ENCODE measurements at places on chromosomes 7 and 10.

GRCh38 chr7:30929686-30930085, 18.0 kb downstream of the AQP1 start:
- DNase-seq, result no peak

GRCh38 chr7:71511361-71511807, 379.4 kb downstream of the GALNT17 start:
- DNase-seq, result no peak

DNA sequence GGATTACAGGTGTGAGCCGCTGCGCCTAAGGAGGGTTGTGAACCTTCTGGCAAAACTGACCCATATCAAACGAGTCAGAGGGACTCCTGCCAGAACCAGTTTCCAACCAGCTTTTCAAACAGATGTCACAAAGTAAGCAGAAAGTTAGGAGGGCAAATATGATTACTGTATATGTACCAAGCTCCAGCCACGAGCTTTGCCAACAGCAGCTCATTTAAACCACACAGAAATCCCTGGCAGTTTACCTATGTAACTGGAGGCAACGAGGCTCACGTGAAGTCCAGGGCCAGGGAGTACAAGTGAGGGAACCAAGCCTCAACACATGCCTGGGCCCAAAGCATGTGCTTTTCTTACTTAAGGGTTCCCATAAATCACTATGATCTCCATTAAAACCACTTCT, 12.5 kb upstream of the DAGLB start:
- no peak for DNase-seq

DNA sequence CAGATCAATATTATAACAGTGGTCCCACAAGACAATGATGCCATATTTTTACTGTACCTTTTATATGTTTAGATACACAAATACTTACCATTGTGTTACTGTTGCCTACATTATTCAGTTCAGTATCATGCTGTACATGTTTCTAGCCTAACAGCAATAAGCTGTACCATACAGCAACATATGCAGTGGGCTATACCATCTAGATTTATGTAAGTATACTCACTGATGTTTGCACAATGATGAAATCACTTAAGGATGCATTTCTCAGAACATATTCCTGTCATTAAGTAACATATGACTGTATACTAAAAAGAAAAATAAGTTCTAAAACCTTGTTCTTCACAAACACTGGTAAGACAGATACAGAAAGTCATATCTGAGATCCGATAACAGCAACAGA, 468.6 kb upstream of the SEMA3A start:
- no peak for DNase-seq

- DNase-seq, result no peak
Measured at GRCh38 chr10:86905429-86905828, 52.0 kb downstream of the MMRN2 start.

- no peak for DNase-seq
Measured at GRCh38 chr7:151857412-151857811, 19.5 kb downstream of the PRKAG2 start.

DNA sequence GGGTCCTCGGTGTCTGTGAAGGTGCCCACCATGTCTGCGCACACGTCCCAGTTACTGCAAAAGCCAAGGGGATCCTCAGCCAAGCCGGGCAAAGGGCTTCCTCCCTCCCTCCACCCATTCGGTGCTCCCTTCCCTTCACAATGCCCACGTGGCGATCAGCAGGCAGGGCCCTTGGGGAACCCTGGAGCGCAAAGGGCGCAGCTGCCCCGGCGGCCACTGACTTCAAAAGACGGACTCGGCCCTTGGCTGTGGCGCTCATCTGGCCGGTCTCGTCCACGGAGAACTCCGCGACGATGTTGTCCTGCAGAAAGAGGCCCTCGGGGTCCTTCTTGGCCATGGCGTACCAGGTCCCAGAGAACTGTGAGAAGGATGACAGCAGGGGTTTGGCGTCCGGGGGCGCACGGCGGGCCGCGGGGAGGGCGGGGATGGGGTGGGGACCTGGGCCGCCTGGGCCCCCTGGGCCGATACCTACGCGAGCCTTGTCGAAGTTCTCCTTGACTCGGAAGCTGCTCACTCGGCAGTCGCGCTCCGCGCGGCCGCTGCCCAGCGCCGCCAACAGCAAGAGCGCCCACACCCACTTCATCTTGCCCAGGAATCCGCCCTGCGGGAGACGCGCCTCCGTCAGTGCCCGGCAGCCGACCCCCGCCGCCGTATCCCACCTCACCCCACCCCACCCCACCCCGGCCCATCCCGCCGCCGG, 439 bp downstream of the RBP4 start:
- DNase-seq, result no peak

- DNase-seq, result no peak
Measured at GRCh38 chr7:108094346-108094745, 35.8 kb downstream of the LAMB4 start.

DNA sequence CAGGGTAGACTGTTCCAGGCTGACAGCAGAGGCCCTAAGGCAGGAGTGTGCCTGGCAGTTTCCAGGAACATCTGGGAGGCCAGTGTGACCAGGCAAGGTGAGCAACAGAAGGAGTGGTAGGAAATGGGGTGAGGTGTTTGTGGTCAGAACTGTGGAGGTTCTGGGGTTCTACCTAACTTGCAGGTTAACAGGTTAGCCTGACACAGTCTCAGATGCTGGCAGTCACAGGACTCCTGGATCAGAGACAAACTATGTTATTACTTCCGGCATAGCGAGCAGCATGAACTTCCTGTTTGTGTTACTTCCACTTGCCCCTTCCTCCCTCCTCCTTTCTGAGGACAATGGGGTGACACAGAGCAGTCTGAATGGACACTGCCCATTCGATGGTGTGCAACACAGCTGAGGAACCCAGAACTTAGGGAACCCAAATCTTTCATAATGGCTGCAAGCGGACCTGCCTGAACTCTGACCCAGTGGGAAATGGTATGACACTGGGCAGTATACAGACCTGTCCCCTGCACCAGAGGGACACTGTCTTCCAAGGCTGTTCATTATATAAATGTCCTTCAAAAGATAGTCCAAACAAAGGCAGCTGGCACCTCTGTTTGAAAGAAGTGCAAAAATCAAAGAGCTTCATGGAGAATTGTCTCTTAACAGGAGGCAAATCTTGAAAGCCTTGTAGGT, 3.9 kb upstream of the SAR1A start:
- peak; percentile 69 for DNase-seq

GRCh38 chr7:36208426-36208825, 55.4 kb downstream of the EEPD1 start:
- no peak for DNase-seq

GRCh38 chr10:14489522-14490177, 158.9 kb upstream of the FRMD4A start:
- no peak for DNase-seq

DNA sequence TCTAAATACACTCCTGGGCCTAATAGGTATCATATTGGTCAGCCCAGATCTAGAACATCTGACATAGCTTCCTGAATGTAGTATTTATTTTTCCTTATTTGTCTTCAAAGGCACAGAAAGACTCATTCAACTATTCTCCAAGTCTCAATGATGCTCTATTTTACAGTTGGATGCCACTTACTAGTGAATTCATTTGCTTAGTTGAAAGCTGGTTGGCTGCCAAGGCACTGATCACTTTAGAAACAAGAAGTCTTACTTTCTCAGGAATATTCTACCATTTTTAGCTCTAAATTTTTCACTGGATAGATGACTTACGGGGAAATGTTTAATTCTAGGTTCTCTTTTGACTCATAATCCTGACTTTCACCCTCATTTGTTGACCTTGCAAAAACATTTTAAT, 863.4 kb downstream of the SORCS1 start:
- DNase-seq, result no peak

DNA sequence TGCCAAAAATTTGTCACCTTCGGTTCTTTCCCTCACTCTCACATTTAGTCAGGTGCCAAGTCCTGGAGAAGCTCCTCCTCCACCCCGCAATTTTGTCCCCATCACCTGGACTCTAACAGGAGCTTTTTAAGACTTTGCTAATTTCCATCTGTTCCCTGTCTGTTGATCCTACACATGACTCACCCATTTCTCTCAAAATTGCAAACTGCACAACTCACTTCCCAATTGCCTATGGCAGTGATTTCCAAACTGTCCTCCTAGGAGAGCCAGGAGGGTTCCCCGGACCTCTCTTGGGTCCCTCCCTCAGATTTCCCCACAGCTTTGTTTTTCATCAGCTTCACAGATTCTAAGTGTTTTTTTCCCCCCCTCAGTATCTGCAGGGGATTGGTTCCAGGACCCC, 120.3 kb downstream of the WNT2 start:
- no peak for DNase-seq

DNA sequence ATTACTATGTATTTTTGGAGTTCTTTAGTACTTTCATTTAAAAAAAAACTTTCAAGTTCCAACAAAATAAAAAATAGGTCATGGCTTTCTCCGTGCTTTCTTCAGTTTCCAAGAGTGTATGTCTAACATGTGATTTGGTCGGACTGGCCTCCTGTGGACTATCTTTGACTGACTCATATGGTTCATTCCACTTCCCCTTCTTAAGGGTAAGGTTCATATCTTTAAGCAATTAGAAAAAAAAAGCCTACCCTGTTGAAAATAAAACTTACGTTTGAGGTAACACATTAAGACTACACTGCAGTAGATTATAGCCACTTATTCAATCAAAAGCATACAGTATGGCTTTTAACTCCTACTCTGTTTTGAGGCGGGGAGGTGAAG, 112.8 kb upstream of the AHR start:
- peak; percentile 81 for DNase-seq

DNA sequence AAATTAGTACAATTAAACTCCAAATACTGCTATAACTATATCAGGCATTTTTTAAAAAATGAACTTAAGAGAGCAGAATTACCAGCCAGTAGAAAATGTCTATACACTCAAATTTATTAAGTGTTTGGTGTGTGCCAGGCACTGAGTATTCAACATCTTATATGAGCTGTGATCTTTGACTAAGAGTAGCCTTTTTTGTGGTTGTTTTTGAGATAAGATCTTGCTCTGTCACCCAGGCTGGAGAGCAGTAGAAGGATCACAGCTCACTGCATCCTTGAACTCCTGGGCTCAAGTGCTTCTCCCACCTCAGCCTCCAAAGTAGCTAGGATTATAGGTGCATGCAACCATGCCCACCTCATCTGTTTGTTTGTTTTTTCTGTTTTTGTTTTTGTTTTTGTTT, 102.5 kb upstream of the CELF2 start:
- DNase-seq, result no peak

- DNase-seq, result no peak
Measured at GRCh38 chr10:24168258-24169170, 40.4 kb upstream of the KIAA1217 start.

GRCh38 chr7:65744406-65744805, 128.5 kb upstream of the VKORC1L1 start:
- peak; percentile 38 for DNase-seq

GRCh38 chr10:48729222-48729621, 44.5 kb downstream of the WDFY4 start:
- no peak for DNase-seq

GRCh38 chr10:49611166-49611815, 1.2 kb downstream of the SLC18A3 start:
- no peak for DNase-seq

GRCh38 chr7:157545681-157546060, 208.9 kb downstream of the DNAJB6 start:
- no peak for DNase-seq

DNA sequence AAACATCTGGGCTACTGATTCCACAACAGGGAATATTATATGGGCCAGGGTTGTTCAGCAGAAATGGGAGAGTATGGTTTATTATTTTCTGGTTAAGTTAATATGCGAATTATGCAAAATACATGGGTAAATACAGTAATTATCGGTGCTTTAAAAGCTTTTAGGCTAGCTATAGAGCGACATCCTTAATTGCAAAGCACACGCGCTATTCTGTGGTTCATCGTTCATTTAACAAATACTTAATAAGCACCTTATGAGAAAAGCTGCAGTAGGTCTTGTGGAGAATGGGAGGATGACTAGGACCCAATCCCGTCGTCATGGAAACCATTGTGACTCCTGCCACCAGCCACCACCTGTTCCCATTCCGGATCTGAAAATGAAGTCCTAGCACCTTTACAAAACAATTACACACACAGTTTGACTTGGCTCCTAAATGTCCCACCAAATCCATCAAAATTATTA, 623 bp upstream of the CEP41 start:
- no peak for DNase-seq

GRCh38 chr10:72782649-72783330, 90.8 kb downstream of the MCU start:
- DNase-seq, result no peak
